ENCODE measurements at places on chromosomes 11 and 22.

- DNase-seq: no peak
These were observed 15.4 kb upstream of the ST14 start for GRCh38 chr11:130144141-130144540.

DNA sequence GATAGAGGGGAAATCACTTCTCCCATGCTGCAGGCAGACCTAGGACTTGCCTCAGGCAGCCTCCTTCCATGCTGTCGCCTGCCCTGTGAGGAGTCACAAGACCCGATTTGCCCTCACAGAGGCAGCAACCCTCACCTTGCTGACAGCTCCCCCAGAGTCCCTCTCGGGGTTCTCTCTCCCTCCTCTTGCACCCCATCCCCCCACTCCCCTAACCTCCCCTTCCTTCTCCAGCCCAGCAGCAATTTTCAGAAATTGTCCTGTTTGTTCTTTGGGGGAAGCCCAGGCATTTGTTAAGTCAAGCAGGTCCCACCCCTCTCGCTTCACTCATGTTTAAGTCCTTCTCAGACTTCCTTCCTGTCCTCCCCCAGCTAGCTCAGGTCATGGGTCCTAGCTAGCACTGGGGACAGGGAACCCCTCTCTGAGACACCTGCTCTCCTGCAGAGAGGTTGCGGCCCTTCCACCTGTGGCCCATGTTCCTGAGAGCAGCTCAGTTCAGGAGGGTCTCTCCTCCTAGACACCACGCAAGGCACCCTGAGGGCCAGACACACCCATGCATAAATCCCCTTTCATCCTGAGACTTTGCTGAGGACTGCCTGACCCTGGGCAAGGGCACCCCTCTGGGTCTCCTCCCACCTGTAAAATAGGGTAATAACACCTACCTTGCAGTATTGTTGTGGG lies 6.3 kb upstream of the FXYD2 start:
- DNase-seq: no peak

GRCh38 chr22:24191893-24192292 lies 10.6 kb downstream of the SUSD2 start:
- no peak for DNase-seq

DNA sequence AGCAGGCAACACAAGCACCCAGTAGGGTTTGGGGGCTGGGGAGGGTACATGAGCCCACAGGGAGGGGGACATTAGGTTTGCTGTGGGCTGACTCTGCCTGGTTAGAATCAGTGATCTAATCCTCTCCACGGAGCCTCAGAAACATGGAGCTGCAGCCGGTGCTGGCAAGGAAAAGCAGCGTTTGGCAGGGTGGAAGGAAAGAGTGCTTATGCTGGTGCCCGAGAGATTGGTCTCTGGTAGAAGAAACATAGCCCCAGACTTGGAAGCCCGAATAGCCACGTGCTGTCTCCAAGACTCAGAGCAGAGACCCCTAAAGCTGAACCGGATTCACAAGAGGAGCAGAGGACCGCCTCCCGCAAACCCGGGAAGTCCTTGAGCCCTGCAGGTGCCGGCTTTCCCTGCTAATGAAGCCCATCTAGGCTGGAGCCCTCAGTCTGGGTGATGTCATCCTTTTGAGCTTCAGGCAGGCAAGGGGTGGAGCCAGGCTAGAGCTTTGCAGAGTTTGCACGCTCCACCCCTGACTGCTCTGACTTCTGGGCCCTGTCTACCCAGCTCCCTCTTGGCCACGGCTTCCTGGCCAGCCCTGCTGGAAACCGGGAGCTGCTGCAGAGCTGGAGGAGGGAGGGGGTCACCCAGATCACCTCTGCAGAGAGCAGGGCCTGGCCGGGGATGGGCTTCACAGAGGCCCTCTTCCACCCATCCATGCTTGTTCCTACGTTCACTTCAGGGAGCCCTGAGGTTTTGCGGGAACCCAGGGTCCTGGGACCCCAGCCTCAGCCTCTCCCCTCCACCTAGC lies 35.0 kb upstream of the JAM3 start:
- DNase-seq: peak; percentile 40

- DNase-seq: no peak
These were observed 4.1 kb downstream of the EEF1G start for GRCh38 chr11:62569611-62570010.

DNA sequence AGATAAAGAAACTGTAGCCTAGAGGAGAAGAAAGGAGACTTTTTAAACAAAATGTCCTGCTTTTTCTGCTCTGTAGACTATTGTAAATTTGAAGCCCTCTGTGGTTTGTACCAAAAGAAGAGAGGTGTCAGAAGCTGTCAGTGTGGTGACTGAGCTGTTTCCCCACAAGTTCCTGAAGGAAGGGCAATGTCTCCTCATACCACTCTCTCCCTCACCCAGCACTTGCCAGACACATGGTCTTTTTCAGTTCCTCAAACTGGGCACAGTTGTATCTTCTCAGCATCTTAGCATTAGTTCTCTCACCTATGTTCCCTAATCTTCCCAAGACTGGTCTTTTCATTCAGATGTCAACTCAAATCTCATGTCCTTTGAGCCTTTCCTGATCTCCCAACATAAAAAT lies 4.3 kb downstream of the BCO2 start:
- no peak for DNase-seq

- no peak for DNase-seq
These were observed 48.2 kb downstream of the ST3GAL4 start for GRCh38 chr11:126403658-126404057.

- DNase-seq: peak; percentile 80
These were observed 15.9 kb downstream of the RHOG start for GRCh38 chr11:3824714-3825472.

GRCh38 chr11:93921695-93922468 lies 71.5 kb upstream of the VSTM5 start:
- no peak for DNase-seq

DNA sequence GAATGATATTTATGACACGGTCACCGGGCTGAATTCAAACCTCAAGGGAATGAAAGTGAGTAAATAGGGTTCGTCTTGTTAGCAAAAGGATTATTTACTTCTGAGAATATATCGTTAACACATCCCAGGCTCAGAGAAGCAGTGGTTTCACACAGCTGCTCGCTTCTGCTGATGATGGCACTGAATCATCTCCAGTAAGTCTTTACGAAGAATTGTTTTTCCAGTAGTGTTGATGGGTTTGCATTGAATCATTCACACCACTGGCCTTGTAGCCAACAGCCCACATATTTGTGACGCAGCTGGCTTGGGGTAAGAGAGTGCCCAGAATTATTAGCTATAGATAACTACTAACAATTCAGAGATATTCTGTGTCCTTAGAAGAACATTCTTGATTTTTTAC lies 236.3 kb downstream of the CADM1 start:
- DNase-seq: no peak

GRCh38 chr11:12284316-12285050 lies 92.9 kb upstream of the PARVA start:
- no peak for DNase-seq

DNA sequence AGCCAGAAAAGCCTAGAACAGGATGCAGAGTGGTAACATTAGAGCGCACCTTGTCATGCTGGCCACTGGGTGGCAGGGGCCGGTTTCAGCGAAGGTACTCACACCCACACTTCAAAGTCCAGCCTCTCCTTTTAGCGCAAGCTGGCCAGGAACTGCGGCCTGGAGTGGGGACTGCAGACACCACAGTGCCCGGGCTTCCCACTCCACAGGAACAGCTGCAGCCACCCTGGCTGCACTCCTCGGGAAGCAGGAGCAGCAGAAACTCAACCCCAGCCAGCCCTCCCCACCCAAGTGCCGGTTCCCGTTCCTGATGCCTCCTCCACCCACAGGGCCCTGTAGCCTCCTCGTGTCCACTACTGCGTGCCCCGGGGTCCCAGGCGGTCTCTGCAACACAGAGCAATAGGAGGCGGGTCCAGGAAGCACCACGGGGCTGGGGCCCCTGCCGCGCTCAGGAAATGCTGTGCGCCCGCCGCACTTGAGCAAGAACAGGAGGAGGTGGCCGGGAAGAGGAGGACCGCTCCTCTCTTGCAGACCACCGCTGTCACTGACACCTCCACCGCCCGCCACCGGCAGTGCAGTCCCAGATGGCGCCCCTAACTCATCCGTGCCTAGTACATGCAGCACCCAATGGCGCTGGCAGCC lies 2.2 kb downstream of the RFPL2 start:
- no peak for DNase-seq

DNA sequence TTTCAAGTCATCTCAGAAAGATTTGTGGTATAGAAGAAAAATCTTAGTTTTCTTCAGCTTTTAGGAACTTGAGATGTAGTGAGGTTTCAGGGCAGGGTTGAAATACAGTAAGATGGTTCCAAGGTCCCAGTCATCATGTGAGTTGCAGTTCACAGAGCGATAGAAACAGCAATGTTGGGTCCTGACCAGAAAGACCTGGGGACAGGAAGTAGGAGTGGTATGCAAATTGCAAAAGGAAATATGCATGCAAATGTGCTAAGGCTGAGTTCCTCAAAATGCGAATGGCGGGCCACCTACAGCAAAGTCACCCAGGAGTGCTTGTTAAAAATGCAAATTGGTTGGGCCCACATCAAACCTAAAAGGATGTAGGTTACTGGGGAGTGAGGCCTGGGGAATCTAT lies 1032.7 kb upstream of the TENM4 start:
- DNase-seq: no peak

DNA sequence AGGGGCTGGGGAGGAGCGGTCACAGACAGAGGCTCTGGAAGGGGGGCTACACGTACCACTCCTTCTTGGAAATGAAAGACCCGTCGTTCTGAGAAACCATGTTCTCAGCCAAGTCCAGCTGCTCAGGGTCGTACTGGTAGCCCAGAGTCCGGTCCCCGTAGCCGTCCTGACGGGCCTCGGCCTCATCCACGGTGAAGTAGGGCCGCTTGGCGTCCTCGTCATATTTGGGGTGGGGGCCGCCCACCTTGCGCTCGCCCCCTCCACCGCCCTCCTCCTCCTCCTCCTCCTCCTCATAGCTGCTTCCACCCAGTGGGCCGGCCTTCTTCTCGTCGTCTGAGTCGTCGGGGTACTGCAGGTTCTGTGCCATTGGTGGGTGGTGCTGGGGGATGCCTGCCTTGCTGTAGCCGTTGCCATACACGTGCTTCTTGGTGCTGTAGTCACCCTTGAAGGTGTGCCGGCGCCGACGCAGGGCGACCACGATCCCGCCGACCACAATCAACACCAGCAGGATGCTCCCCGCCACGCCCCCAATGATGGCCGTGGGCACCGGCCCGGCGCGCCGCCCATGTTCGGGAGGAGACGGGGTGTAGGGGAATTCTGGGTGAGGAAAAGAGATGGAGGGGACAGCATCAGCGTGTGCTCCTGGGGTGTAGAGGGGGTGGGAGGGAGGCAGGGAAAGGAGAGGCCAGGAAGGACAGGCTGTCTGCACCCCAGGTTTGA lies 64.1 kb downstream of the NECTIN1 start:
- no peak for DNase-seq

DNA sequence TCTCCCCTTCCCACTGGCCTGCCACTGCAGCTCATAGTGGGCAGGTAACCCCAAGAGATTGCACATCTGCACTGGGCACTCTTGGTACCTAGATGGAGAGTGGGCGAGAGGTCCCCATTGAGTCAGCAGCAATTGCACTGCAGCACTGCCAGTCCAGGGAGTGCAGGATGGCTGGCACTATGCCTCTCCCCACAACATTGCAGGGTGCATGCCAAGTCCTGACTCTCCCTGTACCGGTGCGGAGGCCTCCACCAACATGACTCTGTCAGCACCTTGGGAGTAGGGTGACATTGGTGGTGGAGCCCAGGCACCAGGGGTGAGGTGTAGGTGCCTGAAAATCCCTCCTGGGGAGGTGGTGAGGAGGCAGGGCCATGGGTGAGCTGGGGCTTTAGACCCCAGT lies 82.2 kb downstream of the TRAF6 start:
- no peak for DNase-seq

DNA sequence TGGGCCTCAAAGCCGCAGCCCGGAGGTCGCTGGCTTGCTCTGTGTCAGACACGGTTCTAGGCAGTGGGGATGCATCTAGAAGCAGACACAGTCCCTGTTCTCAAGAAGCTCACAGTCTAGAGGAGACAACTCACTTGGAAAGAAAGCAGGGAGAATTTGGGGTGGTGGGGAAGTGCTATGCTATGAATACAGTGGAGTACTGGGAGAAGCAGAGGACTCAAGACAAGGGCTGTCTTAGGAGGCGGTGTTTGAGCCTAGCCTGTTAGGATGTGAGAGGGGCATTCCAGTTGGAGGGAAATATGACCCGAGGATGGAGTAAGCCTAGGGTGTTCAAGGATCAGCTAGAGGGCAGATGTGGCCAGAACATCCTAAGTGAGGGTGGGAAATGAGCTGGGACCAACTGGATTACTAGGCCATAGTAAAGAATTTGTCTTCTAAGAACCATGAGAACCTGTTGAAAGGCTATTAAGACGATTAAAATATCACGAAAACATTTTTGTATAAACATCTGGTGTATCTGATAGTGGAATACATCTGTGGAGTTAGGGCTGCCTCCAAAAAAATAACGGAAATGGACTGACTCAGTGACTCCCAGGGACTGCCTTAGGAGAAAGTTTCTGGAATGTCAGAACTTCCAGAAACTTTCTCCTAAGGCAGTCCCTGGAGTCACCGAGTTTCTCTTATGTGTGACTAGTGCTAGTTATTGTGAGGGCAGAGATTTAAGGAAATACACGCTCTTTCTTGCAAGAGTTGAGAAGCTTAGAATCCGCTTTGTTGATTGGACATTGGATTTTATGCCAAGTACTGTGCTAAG lies 1.1 kb upstream of the PITPNB start:
- DNase-seq: no peak

- no peak for DNase-seq
These were observed 93.6 kb downstream of the FEZ1 start for GRCh38 chr11:125402435-125402834.

DNA sequence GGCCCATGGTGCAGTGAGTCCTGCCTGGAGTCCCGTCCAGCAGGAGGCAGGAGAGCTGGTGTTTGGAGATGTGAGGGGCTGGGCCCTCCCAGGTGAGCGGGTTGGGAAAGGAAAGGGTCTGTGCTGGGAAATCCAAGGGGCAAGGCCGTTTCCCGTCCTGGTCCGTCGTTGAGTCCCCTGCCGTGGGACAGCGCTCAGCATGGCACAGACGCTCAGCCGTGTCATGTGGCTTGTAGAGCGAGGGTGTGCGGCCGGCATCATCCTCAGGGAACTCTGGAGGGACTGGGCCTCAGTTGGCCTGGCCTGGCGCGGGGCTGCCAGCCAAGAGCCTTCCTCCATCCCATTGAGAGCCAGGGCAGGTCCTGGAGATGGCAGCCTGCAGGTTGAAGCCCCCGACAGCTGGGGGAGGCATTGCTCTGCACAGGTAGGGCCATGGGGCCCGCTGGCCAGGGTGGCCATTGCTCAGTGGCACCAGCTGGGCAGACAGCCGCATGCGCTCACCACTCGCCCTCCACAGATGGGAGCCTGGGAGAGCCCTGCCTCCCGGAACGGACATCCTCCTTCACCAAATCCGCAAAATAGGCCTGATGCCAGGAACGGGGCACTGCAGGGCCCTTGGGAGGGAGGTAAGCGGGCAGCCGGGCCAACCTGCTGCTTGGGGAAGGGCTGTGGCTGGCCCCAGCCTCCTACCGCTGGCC lies 28.7 kb downstream of the KCNQ1 start:
- DNase-seq: no peak

GRCh38 chr11:12567746-12568460 lies 106.3 kb upstream of the TEAD1 start:
- DNase-seq: no peak
